ENCODE measurements at places on chromosomes 2 and 18. TPM values are rescaled to one million over a fixed set of nuclear protein-coding genes. Genes with fewer than 3 reads are reported as not detected.

PREPL gene
- total RNA-seq = 30.6 TPM

GRCh38 chr2:207528980-207529329 is 807 bp upstream of the CREB1 start:
- H3K27me3 ChIP-seq = peaks cover 3% of the 10 kb centered on the region
- no peak for DNase-seq
- H3K4me3 ChIP-seq = peak overlapping the region; percentile 100
- H3K27ac ChIP-seq = peak overlapping the region; percentile 94
- H3K4me1 ChIP-seq = peaks cover 38% of the 10 kb centered on the region

ROCK2 gene
- total RNA-seq = 15.3 TPM

DNA sequence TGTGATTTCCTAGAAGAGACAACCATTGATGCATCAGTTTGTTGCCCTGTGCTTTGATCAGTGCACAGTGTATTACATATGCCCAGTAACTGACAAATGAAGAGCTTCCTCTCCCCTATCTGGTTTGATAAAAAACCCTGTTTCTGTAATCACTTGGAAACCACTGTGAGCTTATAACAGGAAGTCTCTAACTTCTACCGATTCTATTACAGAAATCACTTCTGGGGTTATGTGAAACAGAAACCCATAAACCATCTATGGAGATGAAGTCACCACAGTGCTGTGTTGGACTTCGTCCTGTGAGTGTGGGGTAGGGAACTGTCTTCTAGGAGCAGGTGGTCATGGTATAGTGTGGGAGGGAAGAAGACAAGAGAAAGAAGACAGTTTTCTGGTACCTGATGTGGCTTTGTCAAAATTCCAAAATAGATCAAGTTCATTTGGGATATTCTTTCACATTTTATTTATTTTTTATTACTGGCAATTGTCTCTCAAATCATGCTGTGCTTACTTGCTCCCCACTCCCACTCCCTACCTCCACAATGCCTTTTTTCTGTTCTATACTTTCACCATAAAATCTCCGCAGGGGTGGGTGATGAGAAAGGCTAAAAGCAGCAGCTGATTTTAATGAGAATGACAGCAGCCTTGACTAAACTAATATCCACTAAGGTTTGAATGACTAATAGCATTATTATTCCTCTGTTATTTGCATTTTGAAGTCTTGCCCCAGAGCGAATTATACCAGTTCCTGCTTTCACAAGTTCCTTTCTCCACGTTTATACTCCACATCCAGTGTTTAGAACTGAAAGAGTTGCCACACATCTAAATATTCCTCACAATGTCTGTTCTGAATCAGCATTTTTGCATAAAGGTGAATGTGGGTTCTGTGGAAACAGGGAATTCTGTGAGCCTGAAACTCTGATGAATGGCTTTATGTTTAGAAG is 41.7 kb upstream of the RND3 start:
- H3K36me3 ChIP-seq = no peaks in the 10 kb centered on the region
- DNase-seq = no peak
- H3K27me3 ChIP-seq = no peaks in the 10 kb centered on the region
- H3K4me3 ChIP-seq = no peak overlapping the region

MERTK gene
- total RNA-seq = 0.89 TPM

LIMS1 gene
- 46.2 TPM for total RNA-seq

KCNE4 gene
- not detected for total RNA-seq

LYPD6B gene
- not detected for total RNA-seq

All from activated naive CD8-positive, alpha-beta T cell treated with anti-CD3 and anti-CD28 coated beads, Interleukin-2, amount 10 ng/mL, durations not matched to agents 7 days and 5 days (primary cell).